Lung (tissue), 17 donors: ENCODE measurements at places on chromosomes 16 and 17. TPM values are rescaled to one million over a fixed set of nuclear protein-coding genes. Genes with fewer than 3 reads are reported as not detected.

The CD300A gene
- total RNA-seq, result 21.0 TPM

- no peaks in the 10 kb centered on the region for H3K27me3 ChIP-seq
- no peaks in the 10 kb centered on the region for H3K4me1 ChIP-seq
- H3K27ac ChIP-seq, result no peak overlapping the region
- no peaks in the 10 kb centered on the region for H3K36me3 ChIP-seq
- H3K4me3 ChIP-seq, result no peak overlapping the region
These were observed 110.7 kb downstream of the HS3ST3A1 start for GRCh38 chr17:13490906-13491482.

GRCh38 chr17:67520916-67521774 lies 144.1 kb downstream of the PITPNC1 start:
- no peak overlapping the region for H3K27ac ChIP-seq
- DNase-seq, result no peak

DNA sequence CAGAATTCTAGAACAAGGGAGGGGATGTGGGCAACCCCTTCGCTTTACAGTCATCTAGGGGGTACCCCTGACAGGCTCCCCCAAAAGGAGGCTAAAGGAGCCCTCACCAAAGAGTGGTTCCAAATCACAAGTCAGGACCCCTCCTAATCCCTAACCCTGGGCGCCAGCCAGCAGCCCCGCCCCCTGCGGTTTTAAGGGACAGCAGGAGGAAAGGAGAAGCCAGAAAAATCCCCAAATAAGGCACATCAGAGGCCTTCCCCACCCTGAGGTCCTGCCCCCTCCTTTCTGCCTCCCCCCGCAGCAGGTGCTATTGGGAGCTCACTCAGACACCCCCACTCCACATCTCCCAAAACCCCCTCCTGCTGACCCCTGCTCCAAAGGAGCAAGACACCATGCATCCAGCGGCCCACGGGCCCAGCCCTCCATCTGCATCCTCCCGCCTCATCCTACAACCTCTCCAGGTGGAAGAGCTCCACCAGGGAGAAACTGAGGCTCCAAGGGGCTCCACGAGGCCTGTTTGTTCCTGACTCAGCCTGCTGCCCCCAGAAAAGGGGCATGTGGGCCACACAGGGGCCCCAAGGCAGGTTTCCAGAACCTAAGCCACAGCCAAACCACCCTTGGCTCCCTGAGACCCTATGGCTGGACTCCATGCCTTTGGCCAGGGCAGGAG lies 93.5 kb downstream of the GOSR1 start:
- no peaks in the 10 kb centered on the region for H3K4me1 ChIP-seq
- H3K27ac ChIP-seq, result no peak overlapping the region
- H3K4me3 ChIP-seq, result no peak overlapping the region
- H3K27me3 ChIP-seq, result no peaks in the 10 kb centered on the region
- no peak for DNase-seq

DNA sequence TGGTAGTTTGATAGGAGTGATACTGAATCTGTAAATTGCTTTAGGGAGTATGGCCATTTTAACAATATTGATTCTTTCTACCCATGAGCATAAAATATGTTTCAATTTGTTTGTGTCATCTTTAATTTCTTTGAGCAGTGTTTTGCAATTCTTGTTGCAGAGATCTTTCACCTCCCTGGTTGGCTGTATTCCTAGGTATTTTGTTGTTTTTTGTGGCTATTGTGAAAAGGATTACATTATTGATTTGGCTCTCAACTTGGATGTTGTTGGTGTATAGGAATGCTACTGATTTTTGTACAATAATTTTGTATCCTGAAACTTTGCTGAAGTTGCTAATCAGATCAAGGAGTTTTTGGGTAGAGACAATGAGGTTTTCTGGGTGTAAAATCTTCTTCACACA lies 3.2 kb downstream of the KRTAP9-9 start:
- H3K27ac ChIP-seq, result no peak overlapping the region
- no peaks in the 10 kb centered on the region for H3K4me1 ChIP-seq
- H3K27me3 ChIP-seq, result peaks cover 2% of the 10 kb centered on the region

The FLYWCH1 gene
- 34.3 TPM for total RNA-seq

The TSPAN10 gene
- total RNA-seq, result 1.4 TPM

DNA sequence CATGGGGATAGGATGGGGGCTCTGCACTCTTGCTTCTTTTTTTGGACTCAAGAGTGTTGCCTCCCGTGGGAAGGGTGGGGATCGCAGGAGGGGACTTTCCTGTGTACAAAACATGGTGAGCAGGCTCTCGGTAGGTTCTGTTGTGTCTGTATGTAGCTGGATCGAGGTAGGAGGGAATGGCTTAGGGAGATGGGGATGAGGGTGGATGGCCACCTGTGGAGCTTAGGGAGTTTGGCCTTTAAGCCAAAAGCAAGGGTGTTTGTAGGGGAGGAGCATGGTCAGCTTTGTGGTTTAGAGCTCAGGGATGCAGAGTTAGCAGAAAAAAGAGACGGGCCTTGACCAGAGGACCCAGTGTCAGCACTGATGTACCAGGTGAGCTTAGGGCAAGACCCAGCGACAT lies 11.0 kb upstream of the EDC4 start:
- peaks cover 27% of the 10 kb centered on the region for H3K4me1 ChIP-seq
- DNase-seq, result no peak
- H3K27ac ChIP-seq, result no peak overlapping the region
- peaks cover 8% of the 10 kb centered on the region for H3K36me3 ChIP-seq
- no peaks in the 10 kb centered on the region for H3K27me3 ChIP-seq

DNA sequence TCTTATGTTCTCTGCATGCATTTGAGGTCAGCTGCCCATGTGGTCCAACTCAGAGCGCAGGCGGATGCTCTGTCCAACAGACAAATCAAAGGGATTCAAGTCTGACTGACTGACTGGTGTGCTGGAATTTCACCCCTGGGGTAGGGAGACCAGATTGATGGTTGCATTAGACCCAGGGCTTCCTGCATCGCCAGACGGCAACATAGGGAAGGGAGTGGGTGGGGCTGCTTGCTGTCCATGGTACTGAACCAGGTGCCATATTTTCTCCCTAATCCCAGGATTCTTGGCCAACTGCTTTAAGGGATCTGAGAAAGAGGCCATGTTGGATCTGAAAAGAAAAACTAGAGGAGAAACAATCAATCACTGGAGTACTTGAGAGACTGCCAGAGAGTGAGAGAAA lies 332.0 kb downstream of the XYLT1 start:
- no peak overlapping the region for H3K27ac ChIP-seq
- H3K36me3 ChIP-seq, result no peaks in the 10 kb centered on the region
- peak; percentile 30 for DNase-seq
- no peak overlapping the region for H3K4me3 ChIP-seq

The IKZF3 gene
- 3.9 TPM for total RNA-seq

DNA sequence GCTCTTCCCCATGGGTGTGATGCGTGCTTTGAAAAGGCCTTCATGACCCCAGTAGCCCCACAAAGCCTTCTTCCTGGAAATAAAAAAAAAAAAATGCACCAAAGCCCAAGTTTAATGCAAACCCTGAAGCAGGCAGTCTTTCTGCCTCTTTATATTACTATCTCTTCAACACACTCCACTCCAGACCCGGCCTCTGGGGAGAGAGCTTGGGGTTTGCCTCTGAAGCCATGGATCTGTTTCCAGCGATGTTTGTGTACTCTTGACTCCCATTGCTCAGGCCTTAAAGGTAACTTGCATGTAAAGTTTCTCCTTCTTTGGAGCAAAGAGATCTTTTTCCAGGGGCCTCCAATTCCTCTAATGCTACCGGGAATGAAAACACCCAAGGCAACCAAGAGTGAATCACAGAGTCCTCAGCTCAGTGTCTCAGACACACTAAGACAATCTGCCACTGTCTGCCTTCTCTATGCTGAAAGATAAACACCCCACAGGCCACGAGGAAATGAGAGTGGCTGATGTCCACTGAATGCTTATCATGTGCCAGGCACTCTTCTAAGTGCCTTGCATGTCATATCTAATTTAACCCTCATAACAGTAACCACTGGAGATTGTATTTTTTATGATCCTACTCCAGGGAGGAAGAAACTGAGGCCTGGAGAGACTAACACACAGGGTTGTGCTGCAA lies 56.4 kb upstream of the AKTIP start:
- no peaks in the 10 kb centered on the region for H3K4me1 ChIP-seq
- no peak overlapping the region for H3K27ac ChIP-seq
- no peaks in the 10 kb centered on the region for H3K36me3 ChIP-seq
- no peaks in the 10 kb centered on the region for H3K27me3 ChIP-seq
- no peak for DNase-seq

- no peaks in the 10 kb centered on the region for H3K27me3 ChIP-seq
- no peak overlapping the region for H3K4me3 ChIP-seq
- H3K36me3 ChIP-seq, result no peaks in the 10 kb centered on the region
- no peaks in the 10 kb centered on the region for H3K4me1 ChIP-seq
- no peak for DNase-seq
- no peak overlapping the region for H3K27ac ChIP-seq
These were observed 36.0 kb downstream of the RNF157 start for GRCh38 chr17:76204277-76204676.

- H3K4me3 ChIP-seq, result no peak overlapping the region
- no peak overlapping the region for H3K27ac ChIP-seq
- H3K27me3 ChIP-seq, result no peaks in the 10 kb centered on the region
- no peaks in the 10 kb centered on the region for H3K4me1 ChIP-seq
- DNase-seq, result no peak
These were observed 94.6 kb downstream of the ITFG1 start for GRCh38 chr16:47366228-47366627.

DNA sequence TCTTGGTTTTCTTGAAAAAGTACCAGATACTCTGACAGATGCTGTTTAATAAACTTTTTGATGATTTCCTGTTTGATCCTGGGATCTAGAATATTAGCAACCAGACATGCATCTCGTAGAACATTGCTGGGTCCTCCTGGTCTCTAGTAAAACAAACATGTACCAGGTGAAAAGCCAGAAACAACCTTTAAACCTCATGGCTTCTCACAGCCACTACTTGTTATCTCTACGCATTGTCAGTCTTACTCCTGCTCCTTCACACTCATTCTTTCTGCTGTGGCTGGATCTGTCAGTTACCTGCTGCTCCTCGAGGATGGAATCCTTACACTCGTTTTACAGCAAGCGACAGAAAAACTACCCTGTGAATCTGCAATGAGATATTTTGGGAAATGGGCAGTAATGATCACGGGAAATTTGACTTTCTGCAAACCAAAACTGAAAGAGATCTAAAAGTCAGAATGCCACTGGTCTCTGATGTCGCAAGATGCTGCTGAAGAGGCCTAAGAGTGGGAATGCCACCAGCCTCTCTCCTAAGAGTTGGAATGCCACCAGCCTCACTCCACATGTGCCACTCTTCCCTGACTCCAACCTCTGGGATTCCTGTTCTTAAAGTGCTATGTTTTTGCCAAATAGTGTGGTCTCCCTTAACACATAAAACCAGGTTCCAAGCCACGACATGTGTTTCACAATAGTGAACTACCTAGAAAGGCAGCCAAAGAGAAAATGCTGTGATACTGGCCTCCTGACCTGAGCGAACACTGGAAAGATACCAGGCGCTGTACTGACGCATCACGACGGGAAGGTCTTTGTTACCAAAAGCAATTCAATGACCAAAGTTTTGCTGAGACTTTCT lies 86.3 kb downstream of the VPS53 start:
- H3K4me3 ChIP-seq, result peak overlapping the region; percentile 9
- H3K27me3 ChIP-seq, result no peaks in the 10 kb centered on the region
- peaks cover 26% of the 10 kb centered on the region for H3K36me3 ChIP-seq
- H3K4me1 ChIP-seq, result no peaks in the 10 kb centered on the region
- no peak for DNase-seq

- H3K27ac ChIP-seq, result no peak overlapping the region
- no peaks in the 10 kb centered on the region for H3K36me3 ChIP-seq
- DNase-seq, result no peak
- no peak overlapping the region for H3K4me3 ChIP-seq
- H3K4me1 ChIP-seq, result no peaks in the 10 kb centered on the region
- no peaks in the 10 kb centered on the region for H3K27me3 ChIP-seq
These were observed 118.3 kb upstream of the EEF2KMT start for GRCh38 chr16:5215901-5216300.
